ENCODE measurements at places on chromosomes 13 and 19.

DNA sequence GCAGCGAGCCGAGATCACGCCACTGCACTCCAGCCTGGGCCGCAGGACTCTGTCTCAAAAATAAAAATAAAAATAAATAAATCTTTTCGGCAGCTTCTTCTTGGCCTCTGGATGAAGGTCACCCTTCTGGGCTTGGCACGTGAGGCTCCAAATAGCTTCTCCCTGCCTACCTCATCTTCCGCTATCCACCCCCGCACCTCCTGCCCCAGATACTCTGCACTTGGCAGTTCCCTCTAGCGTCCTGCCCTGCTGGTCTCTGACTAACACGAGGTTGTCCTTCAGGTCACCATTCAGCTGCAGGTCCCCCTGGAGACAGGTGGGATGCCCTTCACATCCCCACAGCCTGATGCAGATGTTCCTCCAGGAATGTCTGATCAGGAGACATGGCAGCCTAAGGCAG, 8.5 kb upstream of the CCL25 start:
- no peak for DNase-seq

GRCh38 chr19:6667114-6667627, 2.8 kb downstream of the TNFSF14 start:
- no peak for DNase-seq

DNA sequence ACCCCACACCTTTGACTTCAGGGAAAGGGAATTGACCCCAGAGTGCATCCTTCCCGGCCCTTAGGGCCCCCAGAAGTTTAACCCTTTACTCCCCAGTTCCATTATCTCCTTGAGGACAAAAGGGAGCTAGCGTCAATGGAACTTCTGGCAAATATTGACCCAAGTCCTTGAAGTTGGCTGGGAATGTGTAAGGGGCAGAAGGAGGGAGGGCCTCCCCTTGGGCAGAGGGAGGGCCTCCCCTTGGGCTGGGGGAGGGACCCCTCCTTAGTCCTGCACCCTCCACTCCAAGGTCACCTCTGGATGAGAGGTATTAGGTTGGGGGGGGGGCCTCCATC, 3.0 kb upstream of the TMEM59L start:
- DNase-seq = no peak

GRCh38 chr13:32525766-32526165, 12.8 kb downstream of the N4BP2L2 start:
- DNase-seq = no peak

- DNase-seq = no peak
These were observed 114.5 kb downstream of the RXFP2 start for GRCh38 chr13:31853643-31854326.

- DNase-seq = no peak
These were observed 15.2 kb downstream of the CBY2 start for GRCh38 chr13:45717349-45717748.

GRCh38 chr13:52931131-52931530, 82.7 kb upstream of the PCDH8 start:
- no peak for DNase-seq

DNA sequence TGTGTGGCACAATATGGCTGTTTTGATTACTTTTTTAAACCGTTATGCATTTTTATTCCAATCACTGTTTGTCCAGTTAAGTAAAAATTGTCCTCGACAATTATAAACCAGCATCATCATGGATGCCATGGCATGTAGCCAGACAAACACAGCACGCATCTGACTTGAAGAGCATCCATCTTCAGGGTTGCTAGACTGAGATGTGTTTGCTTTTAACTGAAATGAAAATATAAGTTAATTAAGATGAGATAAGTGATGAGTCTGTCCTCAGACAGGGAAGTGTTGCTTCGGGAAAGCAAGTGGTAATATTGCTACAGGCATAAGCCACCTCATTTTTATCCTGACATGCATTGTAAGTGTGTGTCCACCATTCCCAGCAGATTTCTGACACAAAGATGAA, 92.8 kb upstream of the TPP2 start:
- no peak for DNase-seq

DNA sequence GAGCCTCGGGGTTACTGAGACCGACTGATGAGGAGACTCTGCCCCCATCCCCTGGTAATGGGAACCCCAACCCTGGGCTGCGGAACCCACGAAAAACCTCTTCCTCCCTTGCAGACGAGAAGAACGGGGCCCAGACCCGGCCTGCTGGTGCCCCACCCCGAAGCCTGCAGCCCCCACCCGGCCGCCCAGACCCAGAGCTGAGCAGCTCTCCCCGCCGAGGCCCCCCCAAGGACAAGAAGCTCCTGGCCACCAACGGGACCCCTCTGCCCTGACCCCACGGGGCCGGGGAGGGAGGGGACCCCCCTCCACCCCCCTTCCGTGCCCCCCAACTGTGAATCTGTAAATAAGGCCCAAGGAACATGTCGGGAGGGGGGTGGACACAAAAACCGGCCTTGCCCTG, 13.3 kb downstream of the TMEM150B start:
- DNase-seq = no peak

- no peak for DNase-seq
These were observed 1.0 kb upstream of the SLC17A7 start for GRCh38 chr19:49442354-49442753.

DNA sequence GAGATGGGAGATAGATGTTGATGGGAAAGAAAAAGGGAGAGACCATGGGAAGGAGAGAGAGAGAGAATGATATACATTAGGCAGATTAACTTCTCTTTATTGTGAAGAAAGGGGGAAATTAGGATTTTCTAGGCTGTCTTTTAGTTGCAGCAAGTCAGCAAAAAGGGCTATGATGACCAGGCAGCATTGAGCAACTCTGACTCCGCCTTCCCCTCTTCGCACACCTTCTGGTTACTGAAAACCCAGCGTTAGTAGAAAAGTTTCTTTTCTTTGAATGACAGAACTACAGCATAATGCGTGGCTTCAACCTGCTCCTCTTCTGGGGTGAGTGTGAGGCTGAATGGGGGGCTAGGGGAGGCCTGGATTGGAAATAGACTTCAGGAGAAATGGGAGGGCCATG, at the start of gene ADGRE1:
Gene ADGRE1, plus strand, starts transcription at position 264 of the 400 bp plus-strand sequence. Its CDS starts 30 bp downstream, at position 294.
- no peak for DNase-seq

DNA sequence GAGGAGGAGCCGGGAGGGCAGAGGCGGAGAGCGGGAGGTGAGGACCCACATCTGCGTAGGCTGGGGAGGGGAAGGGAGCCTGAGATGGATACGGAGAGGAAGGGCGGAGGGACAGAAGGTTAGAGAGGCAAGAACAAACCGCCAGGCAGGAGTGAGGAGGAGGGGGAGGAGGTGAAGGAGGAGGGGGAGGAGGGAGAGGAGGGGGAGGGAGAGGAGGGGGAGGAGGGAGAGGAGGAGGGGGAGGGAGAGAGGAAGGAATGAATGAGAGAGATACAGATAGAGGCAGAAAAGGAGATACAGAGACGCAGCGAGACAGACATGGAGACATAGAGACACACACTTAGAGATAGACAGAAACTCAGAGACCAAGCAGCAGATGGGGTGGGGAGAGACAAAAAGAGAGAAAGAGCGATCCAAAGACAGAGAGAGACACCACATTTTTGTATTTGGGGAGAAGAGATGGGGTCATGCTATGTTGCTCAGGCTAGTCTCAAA, 782 bp upstream of the CA11 start:
- DNase-seq = no peak

- no peak for DNase-seq
These were observed 9.9 kb upstream of the SELENOW start for GRCh38 chr19:47768604-47769003.
